ENCODE measurements at places on chromosomes 12 and 14.

- no peak for DNase-seq
Observed at GRCh38 chr12:119942386-119942785, 46.6 kb upstream of the BICDL1 start.

DNA sequence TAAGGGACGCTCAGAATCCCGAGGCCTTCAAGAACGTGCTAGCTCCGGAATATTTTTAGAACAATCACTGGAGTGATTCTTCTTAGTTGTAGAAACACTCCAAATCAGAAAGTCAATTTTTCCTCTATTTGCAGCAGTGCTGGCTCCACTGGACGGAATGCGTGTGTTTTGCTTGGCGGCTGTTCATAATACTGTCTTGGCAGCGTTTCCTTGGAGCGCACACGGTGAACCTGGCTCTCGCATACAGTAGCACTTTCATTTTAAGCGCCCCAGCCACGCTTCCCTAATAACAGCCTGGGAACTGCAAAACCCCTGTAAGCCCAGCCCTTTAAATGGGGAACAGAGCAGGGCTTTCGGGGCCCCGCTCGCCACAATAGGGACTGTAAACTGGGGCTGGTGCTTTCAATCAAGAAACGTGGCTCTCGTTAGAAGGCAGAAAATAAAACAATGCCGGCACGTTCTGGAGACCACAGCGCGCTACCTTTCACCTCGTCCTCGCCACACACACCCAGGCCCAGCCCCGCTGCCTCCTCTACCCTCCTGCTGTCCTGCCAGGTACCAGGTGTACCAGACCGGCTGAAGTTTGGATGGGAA, 79.9 kb downstream of the BCL11B start:
- DNase-seq = peak; percentile 90

GRCh38 chr14:69716478-69717187, 50.3 kb upstream of the SRSF5 start:
- no peak for DNase-seq

- no peak for DNase-seq
Observed at GRCh38 chr12:42957136-42957535, 367.6 kb upstream of the PRICKLE1 start.

- no peak for DNase-seq
Observed at GRCh38 chr12:45290216-45290605, 74.3 kb downstream of the ANO6 start.

Measured in NCI-H1694 (cell line).